ENCODE measurements at places on chromosomes 1 and 21. TPM values are rescaled to one million over a fixed set of nuclear protein-coding genes. Genes with fewer than 3 reads are reported as not detected.

GRCh38 chr21:34544032-34544496 lies 32.1 kb upstream of the KCNE1 start:
- H3K27ac ChIP-seq, result no peak overlapping the region
- no peaks in the 10 kb centered on the region for H3K36me3 ChIP-seq
- DNase-seq, result peak; percentile 79
- no peaks in the 10 kb centered on the region for H3K4me1 ChIP-seq

DNA sequence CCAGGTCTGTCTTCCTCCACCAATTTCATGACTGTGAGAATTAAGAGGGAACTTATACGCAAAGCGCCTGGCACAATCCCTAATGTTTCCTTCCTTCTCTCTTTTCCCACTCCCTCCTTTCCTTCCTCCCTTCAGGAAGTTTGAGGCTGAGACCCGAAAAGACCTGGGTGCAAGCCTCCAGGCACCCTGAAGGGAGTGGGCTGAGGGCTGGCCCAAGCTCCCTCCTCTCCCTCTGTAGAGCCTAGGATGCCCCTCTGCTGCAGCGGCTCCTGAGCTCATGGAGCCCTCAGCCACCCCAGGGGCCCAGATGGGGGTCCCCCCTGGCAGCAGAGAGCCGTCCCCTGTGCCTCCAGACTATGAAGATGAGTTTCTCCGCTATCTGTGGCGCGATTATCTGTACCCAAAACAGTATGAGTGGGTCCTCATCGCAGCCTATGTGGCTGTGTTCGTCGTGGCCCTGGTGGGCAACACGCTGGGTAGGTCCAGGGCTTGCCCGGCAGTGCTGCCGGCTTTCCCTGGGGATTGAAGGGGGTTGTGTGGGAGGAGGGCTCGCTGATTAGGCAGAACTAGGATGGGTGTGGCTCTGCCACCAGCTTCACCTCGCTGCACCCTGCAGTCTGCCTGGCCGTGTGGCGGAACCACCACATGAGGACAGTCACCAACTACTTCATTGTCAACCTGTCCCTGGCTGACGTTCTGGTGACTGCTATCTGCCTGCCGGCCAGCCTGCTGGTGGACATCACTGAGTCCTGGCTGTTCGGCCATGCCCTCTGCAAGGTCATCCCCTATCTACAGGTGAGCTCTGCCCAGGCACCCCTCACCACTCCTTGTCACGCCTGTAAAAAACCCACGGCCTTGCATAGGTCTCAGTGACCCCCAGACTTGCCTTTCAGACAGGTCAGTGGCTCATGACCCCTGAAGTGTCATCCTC lies 1.7 kb downstream of the HCRTR1 start:
- H3K4me3 ChIP-seq, result no peak overlapping the region
- H3K4me1 ChIP-seq, result no peaks in the 10 kb centered on the region
- H3K27ac ChIP-seq, result no peak overlapping the region

DNA sequence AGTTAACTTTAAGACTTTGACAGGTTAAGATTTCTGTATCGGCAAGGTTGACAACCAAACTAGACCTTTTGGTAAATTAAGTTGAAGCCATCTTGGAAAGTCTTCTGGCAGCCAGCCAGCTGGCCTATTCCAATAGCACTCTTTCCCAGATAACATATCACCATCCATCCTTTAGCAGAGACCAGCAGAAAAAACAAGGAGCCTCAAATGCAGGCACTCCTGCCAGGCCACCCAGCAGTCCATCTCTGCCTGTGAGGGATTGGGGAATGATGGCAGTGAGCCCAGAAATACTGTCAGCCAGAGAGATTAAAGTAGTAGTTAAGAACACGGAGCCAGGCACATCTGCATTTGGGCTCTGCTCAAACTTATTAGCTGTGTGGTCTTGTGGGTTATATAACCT lies 19.4 kb downstream of the ZBTB40 start:
- no peaks in the 10 kb centered on the region for H3K36me3 ChIP-seq
- no peak overlapping the region for H3K4me3 ChIP-seq

DNA sequence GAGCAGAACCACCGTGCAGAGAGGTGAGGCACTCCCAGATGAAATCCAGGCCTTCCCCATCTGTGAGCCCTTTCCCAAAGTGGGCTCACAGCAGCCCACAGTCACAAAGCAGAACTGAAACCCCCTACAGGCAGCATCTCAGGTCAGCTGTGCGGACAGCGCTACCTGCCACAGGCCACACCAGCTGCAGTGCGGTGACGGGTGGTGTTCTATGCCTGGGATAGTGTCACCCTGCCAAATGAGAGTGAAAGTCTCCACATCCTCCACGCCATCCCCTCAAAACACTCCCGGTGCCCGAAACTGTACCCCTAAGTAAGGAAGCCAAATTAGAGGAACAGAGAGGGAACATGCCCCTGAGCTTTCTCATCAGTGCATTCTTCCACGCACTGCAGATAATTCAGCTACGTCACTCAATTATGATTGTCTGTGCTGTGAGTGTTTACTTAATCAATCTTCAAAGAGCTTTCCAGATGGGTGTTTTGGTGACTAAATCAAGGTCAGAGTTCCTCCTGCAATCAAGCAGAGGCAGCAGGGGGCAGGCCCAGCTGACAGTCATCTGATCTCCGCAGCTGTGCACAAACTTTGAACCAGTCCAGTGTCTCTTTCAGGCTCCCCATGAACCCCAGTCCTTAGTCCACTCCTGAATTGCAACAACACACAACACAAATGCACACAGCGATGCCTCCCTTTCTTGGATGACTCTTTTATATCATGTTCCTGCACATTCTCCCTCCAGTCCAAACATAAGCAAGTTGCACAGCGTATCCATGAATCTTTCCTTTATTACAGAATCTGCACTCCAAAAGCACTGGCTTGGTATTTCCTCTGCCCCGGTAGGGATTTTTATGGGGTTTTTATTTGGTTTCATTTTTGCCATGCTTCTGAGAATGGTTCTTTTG lies 150.0 kb downstream of the TOMM20 start:
- H3K4me3 ChIP-seq, result no peak overlapping the region
- DNase-seq, result peak; percentile 86
- no peaks in the 10 kb centered on the region for H3K27me3 ChIP-seq

GRCh38 chr1:155107309-155108264 lies 20.1 kb upstream of the EFNA1 start:
- no peak overlapping the region for H3K4me3 ChIP-seq
- DNase-seq, result no peak
- peaks cover 3% of the 10 kb centered on the region for H3K4me1 ChIP-seq
- no peaks in the 10 kb centered on the region for H3K36me3 ChIP-seq

The FOXO6 gene
- 0.38 TPM for total RNA-seq

The OR14A2 gene
- not detected for total RNA-seq

The HSPA6 gene
- total RNA-seq, result not detected
